T-helper 22 cell (primary cell): ENCODE measurements at places on chromosomes 2 and 18.

GRCh38 chr2:129901754-129902415, 77.6 kb upstream of the RAB6C start:
- no peak for DNase-seq

GRCh38 chr18:8525692-8526091, 83.5 kb upstream of the RAB12 start:
- DNase-seq = no peak

- DNase-seq = no peak
Measured at GRCh38 chr2:2763351-2764000, 432.4 kb upstream of the MYT1L start.

- no peak for DNase-seq
Measured at GRCh38 chr18:50190236-50190635, 4.7 kb downstream of the MYO5B start.

DNA sequence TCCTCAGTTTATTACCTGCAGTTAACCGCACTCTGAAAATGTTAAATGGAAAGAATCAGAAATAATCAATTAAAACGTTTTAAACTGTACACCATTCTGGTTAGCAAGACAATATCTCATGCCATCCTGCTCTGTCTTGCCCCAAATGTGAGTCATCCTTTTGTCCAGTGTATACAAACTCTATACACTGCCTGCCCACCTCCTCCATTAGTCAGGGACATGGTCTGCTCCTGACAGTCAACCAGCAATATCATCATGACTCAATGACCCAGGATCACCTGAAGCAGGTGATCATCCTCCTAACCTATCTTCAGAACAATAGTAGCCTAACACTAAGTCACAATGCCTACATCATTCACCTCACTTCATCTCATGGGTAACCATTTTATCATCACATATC, 214.7 kb downstream of the KCNH7 start:
- DNase-seq = no peak

GRCh38 chr2:101115664-101116063, 35.5 kb downstream of the TBC1D8 start:
- DNase-seq = no peak

DNA sequence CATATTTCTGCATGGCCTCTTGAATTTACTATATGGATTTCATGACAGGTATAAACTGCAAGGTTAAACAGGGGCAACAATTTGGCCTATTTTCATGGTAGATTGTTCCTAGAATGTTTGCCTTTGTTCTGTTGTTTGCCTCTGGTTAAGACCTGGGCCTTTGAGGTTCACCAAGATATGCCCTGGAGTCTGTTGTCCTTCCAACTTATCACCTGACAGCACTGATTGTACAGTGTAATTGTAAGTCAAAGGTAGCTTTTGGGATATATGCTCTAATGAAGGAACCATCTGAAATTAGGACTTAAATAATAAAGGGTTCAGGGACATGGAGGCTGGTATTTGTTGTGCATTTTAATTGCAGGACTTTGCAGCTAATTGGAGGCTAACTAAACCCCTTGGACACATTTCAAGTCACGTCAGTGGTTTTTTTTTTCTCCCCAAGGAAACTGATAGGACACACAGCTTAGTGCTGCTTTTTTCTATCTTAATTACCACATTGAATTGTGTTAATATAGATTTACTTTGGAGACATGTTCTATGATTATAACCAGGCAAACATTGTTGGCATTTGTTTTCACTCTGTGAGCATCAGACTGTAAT, 771.2 kb upstream of the LINC00305 start:
- no peak for DNase-seq

- no peak for DNase-seq
Measured at GRCh38 chr2:75311993-75312392, 112.7 kb upstream of the TACR1 start.

DNA sequence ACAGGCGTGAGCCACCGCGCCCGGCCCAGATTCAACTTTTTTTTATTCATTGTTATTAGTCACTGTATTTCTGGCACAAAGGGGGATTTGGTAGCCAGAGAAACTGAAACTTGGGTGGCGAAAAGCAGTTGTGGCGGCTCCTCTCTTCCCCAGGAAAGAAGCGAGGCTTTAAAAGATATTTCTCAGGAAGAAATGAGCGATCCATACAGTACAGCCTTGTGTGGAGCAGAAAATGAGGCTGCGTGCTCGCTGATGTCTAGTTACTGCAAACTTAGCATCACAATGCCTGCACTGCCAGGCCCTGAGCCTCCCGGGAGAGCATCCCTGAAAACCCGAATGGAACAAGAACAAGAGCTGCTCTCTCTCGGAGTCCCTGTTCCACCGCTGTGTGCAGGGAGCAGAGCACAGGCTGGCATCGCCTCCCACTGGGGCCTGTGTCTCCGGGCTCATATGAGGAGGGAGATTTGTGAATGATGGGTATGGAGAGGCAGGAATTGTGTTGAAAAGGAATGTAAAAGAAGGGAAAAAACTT, 234.0 kb downstream of the ZNF516 start:
- DNase-seq = no peak

- no peak for DNase-seq
Measured at GRCh38 chr18:43774497-43774896, 497.2 kb upstream of the SYT4 start.

DNA sequence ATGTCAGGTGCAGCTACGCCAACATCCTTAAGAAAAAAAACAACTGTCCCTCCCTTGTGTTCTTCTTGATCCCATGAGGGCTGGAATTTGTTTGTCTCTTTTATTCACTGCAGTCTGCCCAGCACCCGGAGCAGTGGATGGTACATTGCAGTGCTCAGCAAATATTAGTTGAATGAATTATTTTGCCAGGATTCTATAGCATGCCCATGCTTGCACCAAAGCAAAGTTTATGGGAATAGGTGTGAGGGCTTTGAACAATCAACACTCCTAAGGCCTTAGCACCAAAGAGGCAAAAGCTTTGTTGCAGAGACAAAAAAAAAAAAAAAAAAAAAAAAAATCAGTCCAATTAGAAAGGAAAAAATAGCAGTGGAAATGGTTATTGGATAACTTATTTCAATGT, 28.7 kb upstream of the DCC start:
- DNase-seq = no peak

DNA sequence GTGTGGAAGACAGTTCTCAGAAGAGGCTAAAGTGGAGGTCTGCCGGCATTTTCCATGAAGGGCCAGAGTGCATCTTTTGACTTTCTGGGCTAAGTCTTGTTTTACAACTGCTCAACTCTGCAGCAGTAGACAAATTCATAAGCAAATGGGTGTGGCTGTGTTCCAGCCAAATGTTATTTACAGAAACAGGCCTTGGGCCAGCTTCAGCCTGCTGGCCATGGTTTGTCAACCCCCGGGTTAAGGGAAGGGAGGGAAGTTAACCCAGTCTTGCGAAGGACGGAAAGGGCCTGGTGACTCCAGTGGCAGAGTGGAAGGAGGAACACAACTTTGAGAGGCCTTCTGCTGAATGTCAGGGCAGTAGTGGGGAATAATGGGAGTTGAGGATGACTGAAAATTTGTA, 34.3 kb upstream of the NCKAP5 start:
- no peak for DNase-seq

- DNase-seq = no peak
Measured at GRCh38 chr18:9738266-9738969, 30.3 kb downstream of the RAB31 start.

GRCh38 chr18:76373297-76373696, 121.7 kb downstream of the ZNF516 start:
- no peak for DNase-seq

DNA sequence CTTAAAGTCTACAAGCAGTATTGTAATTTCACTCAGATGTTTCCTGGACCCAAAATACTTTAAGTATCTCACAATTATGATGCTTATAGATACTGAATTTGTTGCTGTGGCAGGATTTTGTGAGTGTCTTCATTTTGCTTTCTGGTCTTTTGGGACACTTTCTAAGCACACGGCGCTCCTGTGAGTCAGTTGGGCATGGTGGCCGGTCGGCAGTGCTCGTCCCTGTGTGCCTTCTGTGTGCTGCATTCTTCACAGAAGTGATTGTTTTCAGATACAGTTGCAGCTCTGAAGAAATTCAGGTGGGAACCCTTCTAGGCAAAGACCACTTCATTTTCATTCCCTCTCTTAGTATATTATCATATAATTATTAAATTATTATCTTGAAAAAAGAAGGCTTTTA, 273.3 kb downstream of the ZNF407 start:
- no peak for DNase-seq

DNA sequence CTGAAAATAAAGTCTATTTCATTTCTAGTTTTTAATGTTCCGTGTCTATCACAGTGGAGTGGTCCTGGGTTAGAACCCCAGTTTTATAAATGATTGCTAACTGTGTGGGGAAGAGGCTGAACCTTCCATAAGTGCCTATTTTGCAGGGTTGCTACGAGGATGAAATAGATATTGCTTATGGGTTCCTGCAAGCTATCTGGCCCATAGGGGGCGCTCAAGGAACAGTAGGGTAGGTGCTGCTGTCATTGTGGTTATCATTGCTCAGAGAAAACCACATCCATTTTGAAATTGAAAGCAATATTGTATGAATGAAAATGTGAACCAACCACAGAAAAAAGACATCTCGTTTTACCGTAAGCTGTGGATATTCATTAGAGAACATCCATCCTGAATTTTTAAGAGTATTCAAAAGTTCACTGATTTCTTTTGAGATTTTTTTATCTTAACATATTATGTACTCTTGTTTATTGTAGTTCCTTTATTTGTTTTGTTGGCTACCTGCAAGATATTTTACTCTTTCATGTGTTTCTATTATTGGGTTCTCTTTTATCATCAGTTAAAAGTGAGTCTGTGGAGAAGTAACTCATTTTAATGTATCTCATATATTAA, 261.6 kb downstream of the NAPG start:
- DNase-seq = peak; percentile 35

DNA sequence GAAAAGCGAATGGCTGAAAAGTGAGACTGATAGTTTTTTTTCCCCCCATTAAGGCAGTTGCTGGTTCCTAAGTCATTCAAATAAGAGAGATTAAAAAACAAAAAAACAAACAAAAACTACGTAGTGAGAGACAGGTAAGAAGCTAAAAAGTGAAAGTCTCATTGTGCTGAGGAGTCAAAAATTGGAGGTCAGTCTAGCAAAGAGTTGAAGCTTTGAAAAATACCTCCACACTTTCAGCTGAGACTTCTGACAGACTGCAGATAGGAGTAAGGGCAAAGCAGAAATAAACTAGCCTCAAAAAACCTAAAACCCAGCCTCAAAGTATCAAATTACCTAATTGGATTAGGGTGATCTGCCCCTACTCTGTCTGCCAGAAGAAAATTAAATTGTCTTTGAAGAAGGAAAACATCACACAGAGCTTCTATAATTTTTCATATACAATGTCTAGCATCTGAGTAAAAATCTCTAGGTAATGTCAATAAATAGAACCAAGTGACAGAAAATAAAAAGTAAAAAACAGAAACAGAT, 10.9 kb upstream of the EIF2AK3 start:
- DNase-seq = no peak

DNA sequence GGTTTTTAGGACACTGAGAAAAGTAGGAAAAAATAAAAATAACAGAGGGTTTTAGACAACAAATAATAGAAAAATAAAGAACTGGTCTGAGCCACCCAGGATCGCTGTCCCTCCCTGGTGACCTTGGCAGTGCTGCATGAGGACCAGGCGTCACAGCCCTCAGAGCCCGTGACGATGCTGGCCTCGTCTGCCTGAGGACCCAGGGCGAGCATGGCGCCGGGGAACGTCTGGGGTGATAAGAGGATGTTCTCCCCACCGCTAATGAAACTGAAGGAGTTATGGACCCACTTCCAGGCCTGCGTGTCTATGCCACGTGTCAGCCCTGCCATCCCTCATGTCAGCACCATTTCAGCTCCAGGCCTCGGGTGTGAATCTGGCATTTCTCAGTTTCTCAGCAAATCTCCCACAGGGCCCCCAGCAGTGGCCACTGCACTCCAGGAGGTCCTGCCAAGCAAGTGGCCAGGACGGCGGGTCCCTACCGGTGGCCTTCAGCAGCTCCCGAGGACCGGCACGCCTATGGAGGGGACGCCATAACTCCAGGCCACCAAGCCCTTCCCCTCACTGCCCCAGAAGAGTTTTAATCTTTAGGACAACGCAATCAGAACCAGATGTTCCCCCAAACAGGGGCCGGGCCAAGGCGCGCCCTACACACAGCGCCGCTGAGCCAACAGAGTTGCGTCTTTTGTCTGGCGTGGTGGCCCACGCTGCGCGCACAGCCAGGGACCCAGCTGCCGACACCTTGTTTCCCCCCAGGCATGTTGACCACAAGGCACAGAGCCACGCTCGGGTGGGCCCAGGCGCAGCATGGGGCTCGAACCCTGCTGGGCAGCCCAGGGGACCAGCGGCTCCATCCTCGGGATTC, 179.7 kb downstream of the TWIST2 start:
- no peak for DNase-seq

DNA sequence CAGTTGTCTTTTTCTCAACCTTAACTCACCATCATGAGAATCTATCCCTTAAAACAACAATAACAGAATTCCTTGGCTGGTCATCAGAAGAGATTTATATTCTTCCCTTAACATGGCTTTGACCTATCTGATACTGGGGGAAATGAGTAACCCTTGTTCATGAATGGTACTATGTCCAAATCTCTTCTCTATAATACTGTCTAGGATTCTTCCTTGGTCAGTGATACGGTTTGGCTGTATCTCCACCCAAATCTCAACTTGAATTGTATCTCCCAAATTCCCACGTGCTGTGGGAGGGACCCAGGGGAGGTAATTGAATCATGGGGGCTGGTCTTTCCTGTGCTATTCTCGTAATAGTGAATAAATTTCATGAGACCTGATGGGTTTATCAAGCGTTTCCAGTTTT, 282.0 kb upstream of the SIX2 start:
- DNase-seq = no peak

GRCh38 chr2:130241041-130241707, 42.9 kb upstream of the TUBA3E start:
- DNase-seq = no peak
